Ecto neural progenitor cell (in vitro differentiated cells): ENCODE measurements at places on chromosomes 2 and 18.

GRCh38 chr18:48608581-48608980, 69.8 kb downstream of the CTIF start:
- no peak for DNase-seq

DNA sequence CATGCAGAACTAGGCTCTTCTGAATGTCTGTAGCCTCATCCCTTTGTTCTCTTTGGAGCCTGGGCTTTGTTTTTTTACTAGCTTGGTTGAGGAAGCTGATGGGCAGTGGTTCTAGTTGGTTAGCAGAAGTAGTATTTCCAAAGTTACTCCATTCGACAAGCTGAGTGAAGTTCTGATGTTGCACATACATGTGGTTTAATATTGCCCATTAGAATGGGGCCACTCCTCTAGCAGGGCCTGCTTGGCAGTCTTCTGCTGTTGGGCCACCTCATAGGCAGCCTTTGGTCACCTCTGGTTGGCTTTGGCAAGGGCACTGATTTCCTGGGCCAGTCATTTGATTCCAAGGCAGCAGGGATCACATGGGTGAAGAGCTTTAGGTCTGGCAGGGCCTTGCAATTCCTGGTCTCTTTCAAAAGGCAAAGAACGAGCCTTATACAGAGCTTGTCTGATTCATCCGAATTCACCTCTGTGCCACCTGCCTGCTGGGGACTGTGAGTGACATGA, 2.5 kb downstream of the RPIA start:
- no peak for DNase-seq

GRCh38 chr2:127427376-127428056, 9.3 kb downstream of the PROC start:
- DNase-seq, result no peak

DNA sequence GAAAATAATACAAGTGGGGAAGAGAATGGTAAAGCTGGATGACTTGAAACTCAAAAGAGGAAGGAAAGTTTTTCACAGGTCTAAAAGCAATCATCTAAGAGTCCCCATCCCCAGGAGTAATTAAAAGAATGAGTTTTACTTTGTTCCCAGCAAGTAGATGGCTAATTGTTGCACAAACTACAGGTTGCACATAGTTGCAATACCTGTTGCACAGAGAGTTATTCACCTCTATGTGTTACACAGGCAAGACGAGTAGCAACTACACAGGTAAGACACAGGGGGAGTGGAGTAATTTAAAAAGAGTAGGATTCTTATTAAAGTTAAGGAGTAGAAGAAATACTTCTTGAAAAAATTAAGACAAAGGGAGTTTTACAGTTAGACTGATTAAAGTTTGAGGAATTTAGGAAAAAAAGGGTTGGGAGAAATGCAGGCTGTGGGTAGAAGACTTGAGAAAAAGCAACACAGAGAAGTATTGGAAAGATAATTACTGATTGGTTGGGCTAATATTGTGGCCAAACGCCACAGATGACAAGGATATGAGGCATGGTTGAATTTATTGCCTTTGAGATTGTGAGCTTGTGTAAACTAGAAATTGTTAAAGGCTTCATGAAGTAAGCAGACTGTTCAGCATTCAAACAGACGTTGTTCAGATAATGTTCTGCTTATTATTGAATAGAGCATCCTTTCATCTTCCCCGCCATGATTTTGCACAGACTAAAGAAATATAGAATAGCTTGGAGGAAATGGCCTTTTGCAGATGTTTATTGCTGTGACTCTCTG, 699.3 kb downstream of the NR4A2 start:
- no peak for DNase-seq

DNA sequence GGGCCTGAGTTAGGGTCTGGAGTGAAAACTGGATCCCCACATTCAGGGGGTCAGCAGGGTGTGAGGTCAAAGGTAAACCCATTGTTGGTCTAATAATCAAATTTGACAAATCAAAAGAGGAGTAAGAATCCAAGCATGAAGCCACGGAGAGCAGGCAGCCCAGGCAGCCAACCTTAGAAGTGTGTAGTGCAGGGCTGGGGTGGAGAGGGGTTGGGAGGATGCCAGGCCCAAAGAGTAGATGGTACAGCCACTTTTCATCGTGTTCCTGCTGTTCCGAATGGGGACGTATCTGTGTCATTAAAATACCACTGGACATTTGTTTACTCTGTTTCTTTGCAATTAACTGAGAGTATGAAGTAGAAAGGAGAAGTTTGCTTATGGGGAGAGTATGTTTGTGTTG, 16.5 kb upstream of the SPTBN1 start:
- DNase-seq, result no peak

GRCh38 chr2:27977731-27978312, 87.3 kb downstream of the BABAM2 start:
- no peak for DNase-seq

DNA sequence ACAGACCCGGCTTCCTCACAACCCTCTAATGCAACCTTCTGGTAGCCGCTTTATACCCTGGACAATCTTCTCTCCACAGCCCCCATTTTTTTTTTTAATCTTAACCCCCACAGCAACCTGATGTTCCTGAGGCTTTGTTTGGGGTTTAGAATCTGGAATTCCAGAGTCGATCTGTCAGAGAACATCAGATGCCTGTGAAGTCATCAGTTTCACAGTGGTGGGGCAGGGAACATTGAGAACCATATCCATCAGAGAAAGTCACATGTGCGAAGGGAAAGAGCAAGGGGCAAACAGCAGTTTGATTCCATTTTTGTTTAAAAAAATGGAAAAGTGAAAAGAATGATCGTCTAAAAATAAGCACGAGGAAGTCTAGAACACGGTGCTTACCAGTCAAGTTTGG, 20.6 kb downstream of the NPAS2 start:
- DNase-seq, result no peak

DNA sequence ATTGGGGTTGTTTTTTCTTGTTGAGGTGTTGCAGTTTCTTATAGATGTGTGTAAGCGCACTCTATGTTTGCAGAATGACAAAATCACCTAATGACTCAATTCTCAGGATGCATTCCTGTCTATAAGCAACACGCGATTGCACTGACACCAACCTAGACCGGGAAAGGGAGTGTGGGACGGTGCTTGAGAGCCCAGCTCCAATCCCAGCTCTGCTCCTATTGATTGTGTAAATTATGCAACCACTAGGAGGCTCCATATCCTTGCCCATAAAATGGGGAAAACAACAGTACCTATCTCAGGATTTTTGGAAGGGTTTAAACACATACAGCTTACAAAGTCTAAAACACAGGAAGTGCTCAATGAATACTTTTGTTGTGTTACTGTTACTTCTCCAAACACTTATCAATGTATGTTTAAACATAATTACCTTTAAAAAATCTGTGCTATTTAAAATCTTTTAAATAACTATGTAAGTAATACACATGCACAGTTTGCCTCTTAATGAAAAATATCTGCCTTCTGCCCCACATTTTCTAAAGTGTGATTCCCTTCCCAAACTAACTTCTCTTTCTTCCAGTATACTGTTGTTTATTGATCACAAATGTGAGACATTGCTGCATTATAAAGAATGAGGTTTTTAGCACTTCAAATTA, 132.5 kb downstream of the SPHKAP start:
- DNase-seq, result peak; percentile 48
